AG04449 (cell line): ENCODE measurements at places on chromosomes 3 and 15.
A peak's percentile ranks its signal among the peaks of the same experiment; 100 is the strongest.

DNA sequence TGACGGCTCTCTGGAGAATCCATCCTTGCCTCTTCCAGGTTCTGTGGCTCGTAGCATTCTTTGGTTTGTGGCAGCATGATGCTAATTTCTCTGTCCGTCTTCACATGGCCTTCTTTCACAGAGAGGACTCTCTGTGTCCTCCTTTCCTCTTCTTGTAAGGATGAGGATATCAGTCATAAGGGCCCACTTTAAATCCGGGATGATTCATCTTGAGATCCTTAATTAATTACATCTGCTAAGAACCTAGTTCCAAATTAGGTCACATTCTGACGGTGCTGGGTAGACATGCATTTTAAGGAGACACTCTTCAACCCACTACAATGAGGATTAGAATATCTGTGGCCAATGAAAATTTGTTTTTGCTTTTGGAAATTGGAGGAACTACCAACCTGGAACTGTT lies 15.7 kb upstream of the GXYLT2 start:
- DNase-seq = peak; percentile 51

DNA sequence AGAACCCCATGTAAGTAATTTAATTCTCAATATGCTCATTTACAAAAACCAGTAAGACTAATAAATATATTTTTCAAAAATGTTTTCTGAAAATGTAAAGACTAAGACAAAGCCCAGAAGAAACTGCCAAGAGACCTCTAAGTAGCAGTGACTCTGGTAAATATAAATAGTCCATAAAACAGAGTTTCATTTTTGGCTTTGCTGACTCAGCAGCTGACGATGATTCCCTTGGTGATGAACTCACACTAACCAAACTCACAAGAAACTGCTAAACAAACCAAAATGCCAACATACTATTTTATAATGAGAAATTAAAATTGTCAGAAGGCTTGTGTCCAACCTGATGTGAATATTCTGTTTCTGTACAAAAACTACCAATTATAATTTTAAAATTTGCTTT lies 31.5 kb upstream of the IMPG2 start:
- DNase-seq = no peak

GRCh38 chr3:23404246-23404645 lies 201.1 kb downstream of the UBE2E2 start:
- DNase-seq = no peak

DNA sequence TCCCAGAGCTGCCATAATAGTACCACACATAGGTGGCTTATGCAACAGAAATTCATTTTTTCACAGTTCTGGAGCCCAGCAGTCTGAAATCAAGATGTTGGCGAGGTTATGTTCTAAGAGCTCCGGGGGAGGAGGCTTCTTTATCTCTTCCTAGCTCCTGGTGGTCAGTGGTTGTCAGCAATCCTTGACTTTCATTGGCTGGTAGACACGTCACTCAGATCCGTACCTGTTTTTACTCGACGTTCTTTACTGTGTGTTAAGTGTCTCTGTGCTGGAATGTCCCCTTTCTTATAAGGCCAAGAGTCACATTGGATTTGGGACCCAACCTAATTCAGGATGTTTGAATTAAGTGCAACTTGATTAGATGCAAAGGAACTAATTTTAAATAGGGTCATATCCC lies 218.5 kb upstream of the CNTN3 start:
- no peak for DNase-seq

GRCh38 chr3:162525066-162525742 lies 1028.6 kb downstream of the OTOL1 start:
- peak; percentile 82 for DNase-seq

DNA sequence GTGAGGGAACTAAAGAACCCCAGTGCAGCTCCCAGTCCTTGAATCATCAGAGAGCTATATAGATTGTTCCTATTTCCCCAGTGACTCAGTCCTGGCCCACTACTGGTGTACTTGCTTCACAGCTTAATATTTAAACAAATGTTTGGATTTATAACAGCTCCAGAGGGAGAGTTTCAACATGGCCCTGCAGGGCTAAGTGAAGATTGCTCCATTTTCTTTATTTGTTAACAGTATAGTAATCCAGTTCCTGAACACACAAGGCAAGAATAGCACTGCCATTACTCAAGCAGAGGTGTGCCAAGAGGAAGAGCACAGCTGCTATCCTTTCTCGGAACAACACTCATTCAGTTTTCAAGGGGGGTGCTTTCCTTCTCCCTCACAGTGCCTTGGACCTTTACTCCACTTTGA lies 6.5 kb downstream of the SQOR start:
- DNase-seq = peak; percentile 89

DNA sequence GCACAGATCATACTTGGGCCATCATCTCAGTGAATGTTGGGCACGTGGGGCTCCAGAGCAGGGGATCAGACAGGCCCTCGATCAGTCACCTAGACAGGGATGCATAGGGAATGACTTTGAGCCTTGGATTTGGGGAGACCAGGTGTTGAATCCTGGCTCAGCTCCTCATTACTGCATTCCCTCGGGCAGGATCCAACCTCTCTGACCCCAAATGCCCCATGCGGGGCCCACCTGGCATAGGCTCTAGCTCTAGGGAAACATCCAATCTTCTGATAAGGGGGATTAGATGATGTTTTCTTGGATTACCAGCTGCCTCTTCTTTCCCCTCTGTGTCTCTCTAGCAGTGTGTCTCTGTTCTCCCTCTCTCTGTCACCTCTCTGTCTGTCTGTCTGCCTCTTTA lies 22.7 kb downstream of the LOXL1 start:
- no peak for DNase-seq

DNA sequence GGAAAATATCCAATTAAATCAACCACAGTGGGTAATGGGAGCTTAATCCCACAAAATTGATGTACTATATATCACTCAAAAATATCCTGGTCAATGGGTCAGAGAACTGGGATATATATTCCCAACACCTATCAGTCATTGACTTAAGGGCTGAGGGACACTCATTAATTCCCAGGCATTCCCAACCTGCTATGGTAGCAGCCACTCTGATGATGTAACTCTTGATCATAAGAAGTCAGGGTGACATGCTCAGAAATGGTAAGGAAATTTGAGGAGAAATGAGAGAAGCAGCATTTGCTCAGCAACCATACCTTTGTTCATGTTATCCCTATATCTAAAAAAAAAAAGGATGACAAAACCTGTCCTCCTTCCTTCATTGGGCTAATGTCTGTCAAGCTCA lies 3.1 kb upstream of the PLOD2 start:
- DNase-seq = no peak

DNA sequence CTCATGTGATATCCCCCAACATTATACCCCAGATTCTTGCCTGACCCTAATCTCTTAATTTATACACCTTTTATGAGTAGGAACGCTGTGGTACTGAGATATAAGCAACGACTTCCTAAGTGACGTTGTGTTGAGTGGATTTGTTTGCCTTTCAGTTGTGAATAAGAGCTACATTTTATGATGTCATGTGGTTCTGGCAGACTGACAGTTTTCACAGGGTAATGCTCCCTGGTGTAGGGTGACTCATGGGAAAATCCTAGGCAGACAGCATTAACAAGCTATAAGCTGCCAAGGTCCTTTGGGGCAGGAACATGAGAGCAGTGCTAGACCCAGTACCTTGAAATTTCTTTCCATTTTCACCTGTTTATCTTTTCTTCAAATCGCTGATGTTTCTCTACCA lies 11.2 kb downstream of the C3orf52 start:
- peak; percentile 98 for DNase-seq

DNA sequence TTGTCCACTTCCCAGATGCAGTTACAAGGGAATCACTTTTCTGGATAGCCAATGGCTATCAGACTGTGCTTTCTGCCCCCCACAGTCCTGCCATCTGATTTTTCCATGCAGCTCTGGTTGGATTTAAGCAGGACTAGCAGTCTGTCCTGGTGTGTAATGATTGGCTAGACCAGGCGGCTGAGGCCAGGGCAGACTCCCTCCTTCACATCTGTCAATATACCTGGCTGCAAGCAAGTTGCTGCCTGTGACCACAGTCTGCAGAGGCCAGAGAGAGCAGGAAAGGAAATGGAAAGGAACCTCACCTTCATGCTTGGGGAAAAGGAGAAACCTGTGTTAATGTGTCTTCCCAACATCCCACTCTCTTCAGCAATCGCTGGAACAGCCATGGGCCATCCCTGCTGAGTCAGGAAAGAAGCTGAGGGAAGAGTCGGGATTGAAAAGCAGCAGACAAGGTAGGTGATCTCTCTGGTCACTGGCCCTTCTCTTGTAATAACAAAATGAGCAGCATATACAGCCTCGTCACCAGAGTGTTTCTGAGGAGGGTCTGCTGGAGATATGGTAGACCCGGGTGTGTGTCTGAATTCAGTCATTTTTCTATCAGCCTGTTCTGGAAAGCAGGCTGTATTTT lies 126.7 kb upstream of the PHLDB2 start:
- DNase-seq = no peak
